ENCODE measurements at places on chromosomes 13 and 19.

DNA sequence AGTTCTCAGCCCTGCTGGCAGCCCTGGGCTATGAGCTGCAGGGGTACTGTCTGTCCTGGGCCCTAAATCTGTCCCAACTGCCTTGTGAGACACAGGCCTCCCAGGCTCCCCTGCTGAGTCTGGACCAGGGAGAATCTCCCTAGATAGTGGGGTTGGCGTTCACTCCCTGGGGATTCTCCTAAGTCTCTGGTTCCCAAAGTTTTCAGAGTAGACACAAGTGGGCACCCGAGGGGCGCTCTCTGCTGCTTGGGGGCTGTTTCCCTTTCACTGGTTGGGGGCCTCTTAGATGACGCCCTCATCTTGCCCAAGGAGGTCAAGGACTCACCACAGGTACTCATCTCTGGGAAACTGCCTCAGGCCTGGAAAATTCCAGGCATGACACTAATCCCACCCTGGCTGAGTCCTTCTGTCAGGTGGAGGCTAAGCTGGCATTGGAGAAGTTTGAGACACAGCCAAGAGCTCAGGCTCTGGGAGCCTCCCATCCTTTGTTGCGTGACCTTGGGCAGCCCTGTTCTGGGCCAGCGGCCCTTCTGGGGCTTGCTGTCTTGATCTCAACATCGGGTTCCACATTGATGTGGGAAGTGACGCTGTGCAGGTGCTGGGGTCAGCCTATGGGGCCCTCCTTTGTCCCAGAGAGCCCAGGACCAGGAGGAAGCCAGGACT, 3.9 kb downstream of the RPL18A start:
- no peak for DNase-seq

- no peak for DNase-seq
Observed at GRCh38 chr19:5045029-5045428, 76.1 kb downstream of the KDM4B start.

- no peak for DNase-seq
Observed at GRCh38 chr19:41957838-41958366, 1.2 kb downstream of the RABAC1 start.

GRCh38 chr19:13172346-13173138, 22.3 kb downstream of the IER2 start:
- DNase-seq, result peak; percentile 63

- no peak for DNase-seq
Observed at GRCh38 chr19:4052114-4052992, 14.3 kb downstream of the ZBTB7A start.

- no peak for DNase-seq
Observed at GRCh38 chr13:89865164-89866064, 1482.1 kb upstream of the MIR17HG start.

GRCh38 chr13:34748073-34748472, 194.0 kb upstream of the NBEA start:
- no peak for DNase-seq

- DNase-seq, result no peak
Observed at GRCh38 chr13:61927648-61928047, 512.0 kb upstream of the PCDH20 start.

GRCh38 chr13:28077231-28077630, 23.1 kb downstream of the FLT3 start:
- no peak for DNase-seq

- no peak for DNase-seq
Observed at GRCh38 chr13:111095911-111096501, 19.1 kb upstream of the ARHGEF7 start.

DNA sequence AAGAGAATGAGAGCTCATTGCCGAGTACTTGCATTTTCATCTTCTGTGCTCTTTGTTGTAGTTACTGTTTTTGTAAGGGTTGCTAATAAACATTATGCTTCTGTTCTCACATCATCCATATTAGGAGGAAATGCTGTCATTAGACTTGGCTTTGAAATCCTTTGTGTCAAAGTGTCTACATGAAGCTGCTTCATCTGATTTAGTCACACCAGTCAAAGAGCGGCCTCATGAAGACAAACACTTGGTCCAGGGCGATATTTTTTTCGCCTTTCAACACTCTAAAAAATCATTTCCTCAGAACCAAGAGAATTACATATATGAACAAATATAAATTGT, 105.0 kb downstream of the SPRY2 start:
- DNase-seq, result no peak

DNA sequence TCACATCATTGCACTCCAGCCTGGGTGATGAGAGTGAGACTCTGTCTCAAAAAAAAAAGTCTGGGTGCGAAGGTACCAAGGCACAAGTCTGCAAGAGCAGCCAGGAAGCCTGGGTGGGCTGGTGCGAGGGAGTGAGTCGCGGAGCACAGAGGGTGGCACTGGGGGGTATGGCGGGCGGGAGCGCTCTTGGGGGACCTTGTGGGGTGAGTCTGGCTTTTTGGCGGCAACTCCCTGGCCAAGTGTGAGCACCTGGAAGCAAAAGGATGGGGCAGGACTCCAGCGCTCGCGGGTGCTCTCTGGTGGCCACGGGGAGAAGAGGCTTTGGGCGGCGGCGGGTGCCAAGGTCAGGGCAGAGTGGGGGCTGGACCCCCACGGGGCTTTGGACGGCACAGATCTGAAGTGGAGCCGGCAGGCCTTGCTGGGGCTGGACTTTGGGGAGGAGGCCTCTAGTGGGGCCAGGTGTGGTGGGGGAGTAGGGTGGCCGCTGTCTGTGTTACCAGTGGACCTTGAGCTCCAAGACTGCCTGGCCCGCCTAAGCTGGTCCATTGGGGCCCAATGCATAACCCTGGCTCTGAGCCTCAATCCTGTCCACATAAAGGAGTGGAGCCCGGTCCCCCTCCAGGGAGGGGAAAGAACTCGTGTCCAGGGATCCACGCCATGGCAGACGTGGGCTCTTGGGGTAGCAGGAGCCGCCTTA, 1.6 kb downstream of the P2RY11 start:
- peak; percentile 48 for DNase-seq

DNA sequence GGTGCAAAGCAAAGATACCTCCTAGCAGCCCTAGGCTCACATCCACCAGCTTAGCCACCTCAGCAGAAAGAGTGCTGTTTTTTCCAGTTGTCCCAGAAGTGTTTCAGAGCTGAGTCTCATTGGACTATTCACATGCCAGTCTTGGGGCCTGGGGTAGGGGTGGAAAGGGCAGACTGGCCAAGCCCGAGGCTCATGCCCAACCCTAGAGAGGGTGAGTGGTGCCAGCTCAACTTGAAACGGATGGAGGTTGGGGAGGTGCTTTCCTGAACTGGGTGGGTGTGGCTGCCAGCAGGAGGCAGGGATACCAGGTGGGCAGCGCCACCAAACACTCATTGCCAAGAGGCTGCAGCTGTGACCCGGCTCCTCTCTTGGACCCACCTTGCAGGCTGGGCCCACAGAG, 116.9 kb downstream of the DPF1 start:
- no peak for DNase-seq

- DNase-seq, result no peak
Observed at GRCh38 chr19:1063030-1063908, 3.7 kb upstream of the ARHGAP45 start.

GRCh38 chr13:91375116-91375729, 23.2 kb upstream of the GPC5 start:
- DNase-seq, result no peak

GRCh38 chr13:20977394-20977793, 74.8 kb upstream of the XPO4 start:
- DNase-seq, result no peak

DNA sequence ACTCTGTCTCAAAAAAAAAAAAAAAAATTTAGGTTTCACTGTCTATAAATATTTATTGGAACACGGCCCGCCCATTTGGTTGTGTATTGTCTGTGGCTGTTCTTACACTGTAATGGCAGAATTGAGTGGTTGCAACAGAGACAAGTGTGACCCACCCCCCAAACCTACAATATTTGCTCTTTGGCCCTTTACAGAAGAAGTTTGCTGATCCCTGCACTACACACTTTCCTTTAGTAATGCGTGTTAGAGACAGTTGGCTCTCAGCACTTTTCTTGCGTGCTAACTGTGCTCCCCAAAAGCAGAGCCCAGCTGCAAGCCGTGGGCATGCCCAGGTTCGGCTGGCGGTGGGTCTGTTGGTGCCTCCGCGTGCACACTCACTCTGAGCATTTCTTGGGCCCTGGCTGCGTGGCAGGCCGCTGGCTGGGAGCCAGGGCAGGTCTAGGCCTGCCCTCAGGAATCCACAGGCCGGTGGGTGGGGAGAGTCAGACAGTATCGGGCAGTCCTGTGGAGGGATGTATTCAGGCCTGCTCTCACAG, 72.6 kb downstream of the SIPA1L3 start:
- DNase-seq, result no peak

DNA sequence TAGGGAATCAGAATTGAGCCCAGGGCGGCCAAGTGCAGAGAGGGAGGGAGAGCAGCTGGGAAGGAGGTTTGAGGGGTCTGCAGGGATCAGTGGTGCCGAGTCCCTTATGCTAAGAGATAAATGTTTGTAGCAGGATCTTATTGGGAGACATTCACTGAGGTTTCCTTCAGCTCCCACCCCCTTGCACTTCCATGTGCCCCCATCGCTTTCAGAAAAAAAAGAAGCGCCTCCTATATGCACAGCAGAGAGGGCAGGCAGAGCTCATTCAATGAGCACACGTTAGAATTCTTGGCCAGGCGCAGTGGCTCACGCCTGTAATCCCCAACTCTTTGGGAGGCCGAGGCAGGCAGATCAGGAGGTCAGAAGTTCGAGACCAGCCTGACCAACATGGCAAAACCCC, 28.0 kb downstream of the CYP4F2 start:
- no peak for DNase-seq

Data from stimulated activated CD8-positive, alpha-beta memory T cell treated with anti-CD3 and anti-CD28 coated beads, Interleukin-2, amount 100 ng/mL, for 1 hour (primary cell).